Endodermal cell (in vitro differentiated cells): ENCODE measurements at places on chromosomes 4 and X.

GRCh38 chrX:20059467-20060128 lies 57.1 kb downstream of the MAP7D2 start:
- no peak for DNase-seq

DNA sequence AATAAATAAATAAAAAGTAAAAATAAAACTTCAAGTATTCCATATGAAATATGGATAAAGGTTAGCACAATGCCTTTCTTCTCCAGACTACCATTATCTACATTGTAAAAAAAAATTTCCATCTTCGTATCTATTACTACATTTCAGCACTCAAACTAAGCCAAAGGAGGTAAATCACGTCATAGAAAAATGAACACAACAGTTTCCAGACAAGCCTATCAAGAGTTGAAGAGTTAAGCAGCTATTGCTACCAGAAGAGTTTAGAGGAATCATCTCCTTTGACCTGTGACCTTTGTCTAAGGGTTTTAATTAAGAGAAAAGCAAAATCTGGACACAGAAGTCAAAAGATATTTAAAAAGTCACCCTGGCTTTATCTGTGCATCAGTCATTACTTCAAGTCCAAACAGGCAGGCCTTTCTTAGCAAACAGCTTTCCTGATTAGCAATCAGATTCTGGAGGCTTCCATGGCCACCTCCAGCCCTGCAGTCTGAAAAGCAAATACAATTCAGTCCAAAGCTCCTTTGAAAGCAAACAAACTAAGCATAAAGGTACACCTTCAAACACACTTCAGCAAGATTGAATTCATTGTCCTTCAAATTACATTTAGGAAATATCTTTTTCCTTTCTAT lies 82.2 kb downstream of the APBB2 start:
- DNase-seq, result no peak

- DNase-seq, result no peak
Observed at GRCh38 chrX:107549504-107549903, 78.8 kb upstream of the PRPS1 start.

DNA sequence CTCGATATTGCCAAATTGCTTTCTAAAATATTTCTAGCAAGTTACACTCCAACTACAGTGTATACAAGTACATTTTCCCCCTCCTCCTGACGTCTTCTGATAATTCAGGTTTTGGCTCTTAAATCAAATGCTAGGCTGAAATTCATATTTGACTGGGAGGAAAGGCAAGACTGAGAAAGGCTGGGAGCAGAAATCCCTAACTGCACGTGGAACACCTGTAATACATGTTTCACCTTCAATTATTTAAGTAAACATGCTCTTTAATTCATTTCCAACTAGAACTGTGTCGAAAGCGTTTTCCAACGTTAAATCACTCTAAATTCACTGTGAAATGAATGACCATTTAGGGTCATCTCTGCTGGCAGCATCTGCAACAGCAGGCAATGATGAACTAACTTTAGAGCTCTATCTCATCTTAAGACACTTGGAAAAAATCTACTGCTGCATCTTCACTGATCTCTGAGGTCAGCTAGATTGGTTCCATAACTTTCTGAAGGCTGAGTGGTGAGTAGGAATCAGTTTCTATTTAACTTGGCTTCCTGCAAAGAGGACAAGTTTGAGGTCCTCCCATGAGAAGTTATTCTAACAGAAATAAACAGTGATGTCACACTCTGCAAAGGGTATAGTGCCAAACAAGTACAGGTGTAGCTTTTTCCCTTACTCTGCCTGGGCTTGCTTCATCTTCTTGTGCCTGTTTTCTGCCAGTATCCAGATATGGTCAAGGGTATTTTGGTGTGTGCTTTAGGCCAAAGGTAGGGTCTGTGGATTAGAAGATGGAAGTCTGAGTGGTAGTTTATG lies 144.3 kb upstream of the PAK3 start:
- no peak for DNase-seq

- no peak for DNase-seq
Observed at GRCh38 chrX:50161127-50161526, 39.7 kb downstream of the AKAP4 start.

- no peak for DNase-seq
Observed at GRCh38 chrX:31464306-31464915, 392.6 kb upstream of the FTHL17 start.

GRCh38 chrX:21883258-21883657 lies 27.5 kb downstream of the YY2 start:
- DNase-seq, result no peak

GRCh38 chr4:80412322-80412721 lies 76.8 kb downstream of the CFAP299 start:
- DNase-seq, result no peak

- DNase-seq, result no peak
Observed at GRCh38 chr4:170675568-170676262, 586.0 kb upstream of the AADAT start.
